ENCODE measurements at places on chromosomes 1 and 21.

DNA sequence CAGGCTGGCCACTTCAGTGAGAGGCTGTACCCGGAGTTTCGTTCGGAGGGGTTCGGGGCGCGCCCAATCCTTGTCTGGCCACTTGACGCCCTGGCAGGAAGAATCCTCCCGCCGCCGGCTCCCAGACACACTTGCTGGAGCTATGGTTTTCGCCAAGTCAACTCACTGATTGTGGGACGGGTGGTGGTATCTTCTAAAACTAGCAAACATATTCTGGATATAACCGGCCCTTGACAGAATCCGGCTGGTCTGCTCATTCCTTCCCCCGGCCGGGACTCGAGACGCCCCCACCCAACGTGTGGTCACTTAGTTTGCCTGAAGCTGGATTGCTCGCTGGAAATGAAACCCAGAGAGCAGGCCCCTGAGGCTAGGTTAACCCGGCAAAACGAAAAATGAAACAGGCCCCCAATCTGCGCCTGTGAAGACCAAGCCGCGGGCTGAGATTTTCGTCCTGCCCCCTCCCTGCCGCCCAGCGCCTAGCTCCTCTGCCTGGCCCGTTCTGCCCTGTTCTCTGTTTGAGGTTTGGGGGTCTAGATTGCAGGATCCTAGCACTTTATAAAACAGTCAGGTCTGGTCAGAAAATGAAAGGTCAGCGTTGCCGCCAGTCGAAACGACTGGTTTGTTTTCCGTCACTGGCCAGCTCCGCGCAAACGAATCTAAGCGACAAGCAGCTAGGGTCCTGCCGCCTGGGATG lies 4.6 kb downstream of the GFI1 start:
- no peak for DNase-seq

GRCh38 chr21:29316806-29317205 lies 18.1 kb downstream of the BACH1 start:
- no peak for DNase-seq

- DNase-seq, result no peak
Observed at GRCh38 chr1:43719063-43719462, 11.7 kb downstream of the ST3GAL3 start.

DNA sequence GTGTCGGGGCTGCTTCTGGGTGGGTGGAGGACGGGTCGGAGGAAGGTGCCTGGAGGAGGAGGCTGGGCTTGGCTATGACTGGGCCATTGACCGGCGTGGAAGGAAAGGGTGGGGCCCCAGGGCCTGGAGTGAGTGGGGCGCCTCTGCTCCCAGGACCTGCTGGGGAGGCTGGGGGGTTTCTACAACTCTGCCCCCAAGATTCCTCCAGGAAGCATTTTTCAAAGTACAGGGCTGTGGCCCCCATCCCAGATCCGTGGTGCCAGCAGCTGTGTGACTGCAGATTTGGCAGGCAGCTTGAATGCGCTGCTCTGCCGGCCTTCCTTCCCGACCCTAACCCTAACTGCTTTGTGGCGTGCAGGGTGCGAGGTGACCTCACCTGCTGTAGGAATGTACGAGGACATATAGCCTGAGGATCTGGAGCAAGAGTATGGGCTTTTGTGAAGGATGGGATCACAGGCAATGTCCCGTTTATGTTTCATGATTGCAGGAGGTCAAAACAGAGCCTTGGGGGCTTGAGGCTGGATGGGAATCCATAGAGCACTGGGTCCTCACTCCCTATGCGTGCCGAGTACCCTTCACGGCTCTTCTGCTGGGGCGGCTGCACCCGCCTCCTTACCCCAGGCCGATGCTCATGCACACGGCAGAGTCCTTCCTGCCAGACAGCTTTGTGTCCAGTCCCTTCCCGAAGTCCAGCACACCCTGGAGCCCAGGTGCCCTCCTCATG lies 24.7 kb downstream of the TRPM2 start:
- no peak for DNase-seq

- no peak for DNase-seq
Observed at GRCh38 chr1:63411066-63411465, 43.6 kb downstream of the ALG6 start.

DNA sequence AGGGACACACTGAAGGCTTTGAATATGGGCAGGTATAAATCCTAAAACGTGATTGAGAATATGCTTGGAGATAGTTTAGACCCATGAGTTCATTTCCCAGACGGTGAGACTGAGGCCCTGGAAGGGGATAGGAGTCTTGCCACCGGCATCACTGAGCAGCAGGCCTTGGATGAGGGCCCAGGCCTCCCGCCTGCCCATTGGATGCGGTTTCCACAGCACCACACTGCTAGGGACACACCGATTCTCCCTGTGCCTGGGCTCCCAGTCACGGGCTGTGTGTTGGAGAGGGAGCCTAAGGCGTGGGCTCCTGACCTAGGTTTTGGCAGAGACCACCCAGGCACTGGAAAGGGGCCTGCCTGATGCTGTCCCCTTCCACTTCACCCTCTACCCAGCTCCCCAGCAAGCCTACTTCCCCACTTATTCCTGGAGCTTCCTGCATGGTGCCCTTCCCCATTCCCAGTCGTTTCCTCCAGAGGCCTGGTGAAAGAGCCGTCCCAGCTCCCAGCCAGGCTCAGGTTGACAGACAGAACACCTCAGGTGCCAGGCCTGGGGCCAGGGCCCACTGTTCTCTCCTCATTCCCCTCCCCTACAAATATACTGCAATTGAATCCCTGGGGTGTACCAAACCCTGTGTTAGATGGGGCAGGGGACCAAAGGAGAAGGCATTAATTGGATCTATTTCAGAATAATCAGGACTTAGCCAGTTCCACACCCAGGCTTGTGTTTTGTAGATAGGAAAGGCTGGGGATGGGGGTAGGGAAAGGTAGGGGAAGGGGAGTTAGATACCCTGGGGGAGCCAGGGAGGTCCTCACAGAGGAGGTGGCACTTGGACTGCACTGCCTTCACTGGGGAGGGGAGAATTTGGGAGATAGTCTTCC lies 3.4 kb downstream of the FOXO6 start:
- no peak for DNase-seq

GRCh38 chr1:152313319-152313801 lies 11.7 kb downstream of the FLG start:
- no peak for DNase-seq

DNA sequence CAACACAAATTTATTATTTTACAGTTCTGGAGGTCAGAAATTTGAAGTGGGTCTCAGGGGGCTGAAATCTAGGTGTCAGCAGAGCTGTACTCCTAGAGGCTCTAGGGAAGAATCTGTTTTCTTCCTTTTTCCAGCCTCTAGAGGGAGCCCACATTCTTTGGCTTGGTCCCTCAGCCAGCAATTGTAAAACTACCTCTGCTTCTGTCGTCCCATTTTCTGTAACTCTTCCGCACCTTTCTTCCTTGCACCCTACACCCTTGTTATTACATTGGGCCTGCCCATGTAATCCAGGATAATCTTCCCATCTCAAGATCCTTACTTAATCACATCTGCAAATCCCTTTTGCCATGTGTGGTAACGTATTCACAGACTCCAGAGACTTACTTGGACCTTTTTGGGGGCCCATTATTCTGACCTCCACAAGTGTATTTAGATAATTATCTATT lies 24.8 kb upstream of the THEM4 start:
- peak; percentile 35 for DNase-seq

DNA sequence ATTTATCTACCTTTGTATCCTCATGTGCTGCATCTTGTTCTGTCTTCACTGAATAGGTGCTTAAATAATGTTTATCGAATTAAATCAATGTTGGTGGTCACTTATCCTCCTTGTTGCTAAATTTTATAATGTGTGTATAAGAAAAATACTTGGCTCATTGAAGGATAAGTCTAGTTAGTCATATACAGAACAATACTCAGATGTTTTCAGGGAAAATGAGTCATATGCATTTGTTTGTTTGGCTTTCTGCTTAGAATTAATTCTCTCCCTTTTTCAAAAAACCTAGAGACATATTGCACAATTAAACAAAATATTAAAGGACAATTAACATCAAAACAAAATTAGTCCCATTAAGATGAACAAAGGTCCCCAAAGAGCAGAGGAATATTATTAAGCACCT lies 89.0 kb downstream of the UBE2U start:
- DNase-seq, result no peak

GRCh38 chr1:41807390-41807789 lies 111.3 kb downstream of the HIVEP3 start:
- no peak for DNase-seq

GRCh38 chr1:170284512-170284911 lies 138.8 kb downstream of the NTMT2 start:
- no peak for DNase-seq

GRCh38 chr1:225944387-225944786 lies 3.4 kb upstream of the LEFTY2 start:
- DNase-seq, result no peak

DNA sequence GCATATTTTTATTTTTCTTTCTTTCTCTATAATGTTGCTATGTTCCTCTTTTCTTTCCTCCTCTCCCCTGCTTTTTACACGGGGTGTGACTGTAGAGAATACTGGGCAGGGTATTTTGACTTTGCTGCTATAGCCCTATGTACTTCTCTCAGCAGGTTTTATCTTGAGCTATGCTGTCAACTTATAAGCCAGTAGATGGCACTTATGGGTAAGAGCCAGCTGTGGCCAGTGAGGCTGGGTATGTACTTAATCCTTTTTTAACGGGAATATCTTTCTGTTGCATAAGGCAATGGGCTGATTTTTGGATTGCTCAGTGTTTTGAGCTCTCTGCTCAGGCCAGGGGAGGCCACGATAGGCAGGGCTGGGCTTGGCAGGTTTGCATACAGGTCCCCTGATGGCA lies 99.0 kb downstream of the KCNK2 start:
- DNase-seq, result no peak

GRCh38 chr1:192763243-192763642 lies 45.6 kb upstream of the RGS2 start:
- DNase-seq, result no peak

DNA sequence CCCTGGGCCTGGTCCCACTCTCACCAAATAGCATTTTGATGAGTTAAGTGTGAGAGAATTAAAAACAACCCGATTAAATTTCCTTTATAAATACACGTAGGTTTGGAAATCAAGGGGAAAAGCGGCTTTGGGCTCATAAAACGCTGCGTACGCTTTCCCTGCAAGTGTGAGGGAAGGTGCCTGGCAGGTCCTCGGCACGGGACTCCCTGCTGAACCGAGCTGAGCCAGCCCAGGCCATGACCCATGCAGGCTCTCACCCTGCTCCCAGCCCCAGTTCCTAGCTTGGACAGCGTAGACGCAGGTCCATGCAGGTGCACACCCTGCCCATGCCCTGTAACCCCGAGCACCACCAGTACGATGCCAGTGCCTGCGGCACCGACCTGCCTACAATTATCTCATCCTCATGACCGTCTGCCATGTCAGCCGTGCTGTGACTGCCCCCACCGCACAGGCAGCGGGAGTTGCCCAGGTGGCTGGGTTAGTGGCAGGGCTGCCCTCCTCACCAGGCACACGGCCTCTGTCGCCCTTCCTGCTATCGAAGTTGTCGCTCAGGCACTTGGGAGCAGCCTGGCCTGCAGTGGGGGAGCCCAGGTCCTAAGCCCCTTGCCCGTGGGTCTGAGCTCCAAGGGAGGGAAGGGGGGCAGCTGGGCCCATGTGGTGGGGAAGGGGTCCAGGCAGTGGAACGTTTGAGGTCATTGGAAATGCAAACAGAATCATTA lies 41.0 kb upstream of the ACTRT2 start:
- DNase-seq, result no peak

DNA sequence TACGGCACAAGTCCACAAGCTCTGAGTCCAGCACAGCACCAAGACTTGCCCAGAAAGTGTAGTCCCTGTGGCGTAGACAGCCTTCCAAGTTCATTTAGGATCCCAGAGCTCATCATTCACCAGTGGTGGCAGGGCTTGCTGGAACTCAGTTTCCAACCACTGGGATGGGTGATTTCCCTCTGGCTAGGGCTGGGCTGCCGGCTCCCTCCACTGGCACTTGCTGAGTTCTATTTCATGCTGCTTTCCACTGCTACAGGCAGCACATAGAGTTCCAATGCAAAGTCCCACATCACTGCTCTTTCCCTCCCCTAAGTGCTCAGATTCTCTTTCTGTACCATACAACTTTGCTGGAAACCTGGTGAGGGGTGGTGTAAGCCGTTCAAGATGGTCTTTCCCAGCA lies 510.3 kb upstream of the TMPRSS15 start:
- DNase-seq, result no peak

- no peak for DNase-seq
Observed at GRCh38 chr1:20921285-20921684, 134.2 kb upstream of the HP1BP3 start.

DNA sequence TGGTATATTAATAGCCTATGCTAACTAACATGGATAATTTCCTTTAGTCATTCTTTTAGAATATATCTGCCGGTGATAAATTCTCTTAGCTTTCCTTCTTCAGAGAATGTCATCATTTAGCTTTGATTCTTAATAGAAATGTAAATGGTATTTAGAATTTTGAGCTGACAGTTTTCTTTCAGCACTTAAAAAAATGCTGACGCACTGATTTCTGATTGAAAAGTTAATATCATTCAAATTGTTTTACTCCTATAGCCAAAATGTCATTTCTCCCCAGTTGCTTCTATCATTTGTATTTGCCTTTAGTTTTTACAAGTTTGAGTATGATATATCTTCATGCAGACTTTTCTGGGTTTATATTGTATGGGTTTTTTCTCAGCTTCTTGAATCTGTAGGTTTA lies 668.0 kb downstream of the LTN1 start:
- no peak for DNase-seq

DNA sequence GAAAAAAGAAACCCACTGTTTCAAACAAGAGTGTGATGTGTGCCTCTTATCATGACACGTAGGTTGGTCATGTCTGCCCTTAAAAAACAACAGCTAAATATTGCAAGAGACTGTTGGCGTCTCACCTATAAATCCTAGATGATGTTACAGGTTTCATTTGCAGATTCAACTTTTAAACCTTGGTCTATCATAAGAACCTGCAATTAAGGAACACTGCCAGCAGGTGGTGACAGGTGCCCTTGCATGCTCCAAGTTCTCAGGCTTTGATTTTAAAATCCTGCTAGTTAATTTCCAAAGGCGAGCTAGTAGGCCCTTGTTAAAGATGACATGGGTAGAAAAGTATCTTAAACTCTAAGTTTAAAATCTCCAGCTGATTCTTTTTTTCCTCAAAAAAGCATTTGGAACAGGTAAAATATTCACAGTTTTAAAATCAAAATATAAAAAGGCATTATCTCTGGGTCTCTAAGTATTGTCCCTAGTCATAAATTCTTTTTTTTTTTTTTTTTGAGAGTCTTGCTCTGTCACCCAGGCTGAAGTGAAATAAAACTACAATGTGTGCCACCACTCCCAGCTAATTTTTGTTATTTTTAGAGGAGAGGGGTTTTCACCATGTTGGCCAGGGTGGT lies 39.1 kb downstream of the CLSTN1 start:
- peak; percentile 48 for DNase-seq

- no peak for DNase-seq
Observed at GRCh38 chr1:161119092-161119903, 1.4 kb downstream of the NIT1 start.

GRCh38 chr1:54372978-54373377 lies 33.2 kb downstream of the SSBP3 start:
- DNase-seq, result no peak

GRCh38 chr1:14841951-14842350 lies 243.5 kb downstream of the KAZN start:
- DNase-seq, result no peak

GRCh38 chr1:115761601-115762302 lies 6.8 kb downstream of the CASQ2 start:
- no peak for DNase-seq
